A673 (cell line): ENCODE measurements at places on chromosomes 6 and 20. TPM values are rescaled to one million over a fixed set of nuclear protein-coding genes. Genes with fewer than 3 reads are reported as not detected.

DNA sequence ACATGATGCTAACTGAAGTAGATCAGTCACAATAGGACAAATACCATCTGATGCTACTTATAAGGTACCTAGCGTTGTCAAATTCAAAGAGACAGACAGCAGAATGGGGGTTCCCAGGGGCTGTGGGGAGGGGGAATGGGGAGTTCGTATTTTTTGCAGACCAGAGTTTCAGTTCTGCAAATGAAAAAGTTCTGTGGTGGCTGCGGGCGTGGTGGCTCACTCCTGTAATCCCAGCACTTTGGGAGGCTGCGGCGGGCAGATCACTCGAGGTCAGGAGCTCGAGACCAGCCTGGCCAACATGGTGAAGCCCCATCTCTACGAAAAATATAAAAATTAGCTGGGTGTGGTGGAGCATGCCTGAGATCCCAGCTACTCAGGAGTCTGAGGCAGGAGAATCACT, 68.1 kb downstream of the SLC22A23 start:
- H3K36me3 ChIP-seq, result no peaks in the 10 kb centered on the region
- no peak overlapping the region for H3K4me3 ChIP-seq
- H3K27me3 ChIP-seq, result no peaks in the 10 kb centered on the region
- no peak for DNase-seq
- no peaks in the 10 kb centered on the region for H3K4me1 ChIP-seq

DNA sequence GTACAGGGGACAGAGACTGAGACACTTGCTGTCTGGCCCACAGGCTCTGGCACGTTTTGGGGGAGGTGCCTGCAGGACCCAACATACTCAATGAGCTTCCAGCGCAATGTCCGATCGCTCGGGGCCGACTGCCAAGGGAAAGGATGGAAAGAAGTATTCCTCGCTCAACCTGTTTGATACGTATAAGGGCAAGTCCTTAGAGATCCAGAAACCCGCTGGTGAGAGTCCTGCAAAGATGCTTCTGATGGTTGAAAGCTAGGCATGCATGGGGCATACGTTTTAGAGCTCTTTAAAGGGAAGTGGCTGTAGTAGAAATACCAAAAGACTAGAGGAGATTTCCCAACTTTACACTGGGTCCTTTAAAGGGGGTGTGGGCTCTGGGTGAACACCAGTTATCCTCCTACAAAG, 2.2 kb downstream of the PRRC2A start:
- no peaks in the 10 kb centered on the region for H3K27me3 ChIP-seq
- peaks cover 62% of the 10 kb centered on the region for H3K36me3 ChIP-seq
- peak overlapping the region; percentile 76 for H3K4me3 ChIP-seq
- peak overlapping the region; percentile 99 for H3K27ac ChIP-seq
- H3K4me1 ChIP-seq, result peaks cover 11% of the 10 kb centered on the region

DNA sequence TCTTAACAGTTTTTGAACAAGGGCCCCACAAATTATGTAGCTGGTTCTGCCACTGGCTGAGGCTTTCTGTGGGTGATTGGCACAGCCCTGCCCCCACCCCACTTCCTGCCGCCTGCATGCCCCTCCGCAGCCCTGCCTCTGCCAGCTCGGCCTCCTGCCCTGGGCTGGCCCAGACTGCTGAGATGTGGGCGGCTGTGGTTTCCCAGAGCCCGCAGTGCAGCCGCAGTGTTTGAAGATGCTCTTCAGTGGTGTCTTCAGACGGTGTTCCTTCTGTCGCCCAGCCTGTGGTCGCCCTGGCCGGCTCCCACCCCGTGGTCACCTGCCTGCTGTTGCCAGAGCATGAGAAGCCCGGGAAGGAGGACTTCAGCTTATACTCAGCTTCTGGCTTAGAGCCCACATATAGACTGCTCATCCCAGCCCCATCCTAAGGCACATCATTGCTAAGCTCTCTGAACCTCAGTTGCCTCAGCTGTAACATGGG, 154.3 kb downstream of the VEGFA start:
- peak overlapping the region; percentile 49 for H3K27ac ChIP-seq
- H3K36me3 ChIP-seq, result no peaks in the 10 kb centered on the region
- no peaks in the 10 kb centered on the region for H3K27me3 ChIP-seq
- DNase-seq, result no peak

GRCh38 chr6:44096612-44097011, 30.6 kb downstream of the MRPL14 start:
- H3K4me3 ChIP-seq, result no peak overlapping the region
- DNase-seq, result peak; percentile 58
- peaks cover 12% of the 10 kb centered on the region for H3K36me3 ChIP-seq
- no peak overlapping the region for H3K27ac ChIP-seq
- H3K4me1 ChIP-seq, result no peaks in the 10 kb centered on the region

The SLC22A2 gene
- total RNA-seq, result not detected in 2 replicates

DNA sequence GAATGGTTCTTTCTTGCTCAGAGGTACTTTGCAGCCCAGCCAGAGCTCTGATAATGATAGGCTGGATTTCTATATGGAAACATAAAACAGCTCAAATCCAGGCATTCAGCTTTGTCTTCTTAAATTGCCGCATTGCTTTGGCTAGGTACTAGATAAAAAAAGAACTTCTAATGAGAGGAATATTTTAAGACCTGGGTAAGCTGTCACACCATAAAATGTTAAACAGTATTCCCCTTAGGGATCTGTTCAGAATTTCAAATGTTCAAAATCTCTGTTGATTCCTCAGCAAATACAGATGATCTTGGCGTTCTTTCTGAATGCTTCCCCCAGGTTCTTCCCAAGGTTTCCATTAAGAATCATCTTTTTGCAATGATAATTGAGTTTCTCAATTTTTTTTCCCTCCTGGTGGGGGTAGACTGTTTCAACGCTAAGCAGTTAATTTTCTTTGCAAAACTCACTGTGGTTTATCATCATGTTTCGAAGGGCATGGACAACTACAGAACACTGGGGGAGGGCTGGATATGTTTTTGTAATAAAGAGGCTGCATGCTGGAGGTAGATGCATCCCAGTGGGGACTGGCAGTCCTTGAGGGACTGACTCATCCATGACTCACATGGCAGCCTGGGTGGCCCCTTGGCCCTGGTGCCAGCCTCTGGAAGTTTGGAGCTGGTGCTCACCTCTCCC, 31.0 kb downstream of the TIAM2 start:
- DNase-seq, result peak; percentile 73
- H3K4me3 ChIP-seq, result no peak overlapping the region
- peaks cover 4% of the 10 kb centered on the region for H3K4me1 ChIP-seq
- no peak overlapping the region for H3K27ac ChIP-seq
- H3K36me3 ChIP-seq, result no peaks in the 10 kb centered on the region
